Caki2 (cell line): ENCODE measurements at places on chromosomes 13 and 19.

DNA sequence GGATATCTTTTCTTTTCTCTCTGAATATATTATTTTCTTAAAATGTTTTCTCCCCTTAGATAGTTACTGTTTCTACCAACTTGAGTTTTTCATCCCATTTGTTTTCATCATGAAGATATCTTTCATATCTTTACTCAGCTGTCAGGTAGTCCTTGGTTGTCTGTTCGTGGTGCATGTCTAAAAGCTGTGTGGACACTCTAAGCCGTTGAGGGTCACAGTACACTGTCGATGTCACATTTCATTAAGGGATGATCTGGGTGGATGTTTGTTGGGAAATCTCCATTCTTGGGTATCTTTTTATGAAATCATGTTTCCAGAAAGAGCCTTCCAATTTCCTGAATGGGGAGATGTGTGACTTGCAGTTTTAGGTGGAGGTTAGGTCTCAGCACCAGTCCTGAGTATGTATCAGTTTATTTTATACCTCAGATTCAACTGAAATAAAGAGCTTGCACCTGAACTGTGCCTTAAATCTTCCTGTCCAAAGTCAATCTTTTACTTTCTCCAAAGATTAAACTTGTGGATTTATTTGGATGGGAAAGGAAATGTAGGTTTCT, 23.2 kb downstream of the ZMYM2 start:
- DNase-seq: no peak

GRCh38 chr13:68745502-68745901, 1362.1 kb upstream of the ATXN8OS start:
- no peak for DNase-seq

DNA sequence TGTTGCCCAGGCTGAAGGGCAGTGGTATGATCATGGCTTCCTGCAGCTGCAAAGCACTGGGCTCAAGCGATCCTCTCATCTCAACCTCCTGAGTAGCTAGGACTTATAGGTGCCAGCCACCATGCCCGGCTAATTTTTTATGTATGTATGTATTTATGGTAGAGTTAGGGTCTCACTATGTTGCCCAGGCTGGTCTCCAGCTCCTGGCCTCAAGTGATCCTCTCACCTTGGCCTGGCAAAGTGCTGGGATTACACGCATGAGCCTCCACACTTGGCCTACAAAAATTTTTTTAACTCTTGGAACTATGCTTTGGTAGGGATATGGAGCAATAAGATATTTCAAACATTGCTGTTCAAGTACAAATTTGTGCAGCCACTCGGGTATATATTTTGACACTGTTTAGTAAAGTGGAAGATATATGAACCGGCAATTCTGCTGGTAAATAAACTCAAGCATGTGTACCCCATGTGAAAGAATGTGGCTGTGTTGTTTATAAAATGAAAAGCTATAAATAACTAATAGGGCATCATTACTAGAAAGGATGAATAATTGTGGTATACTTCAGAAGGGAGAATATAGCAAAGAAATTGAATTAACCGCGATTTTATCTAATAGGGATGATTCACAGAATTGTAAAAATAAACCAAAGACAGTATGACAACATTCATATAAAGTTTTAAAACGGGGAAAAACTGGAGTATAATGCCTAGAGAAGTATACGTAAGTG, 1.1 kb downstream of the ZNF566 start:
- DNase-seq: no peak

- DNase-seq: no peak
Observed at GRCh38 chr19:46580247-46580646, 20.9 kb upstream of the CALM3 start.

GRCh38 chr19:52963247-52963618, 552 bp upstream of the ZNF816 start:
- DNase-seq: no peak

- DNase-seq: no peak
Observed at GRCh38 chr13:43266936-43267615, 243.7 kb downstream of the DNAJC15 start.

GRCh38 chr13:28204043-28204442, 65.7 kb downstream of the PAN3 start:
- DNase-seq: no peak

GRCh38 chr19:51098365-51099046, 9.7 kb downstream of the CTU1 start:
- no peak for DNase-seq

GRCh38 chr19:51359294-51359693, 6.9 kb downstream of the ETFB start:
- peak; percentile 74 for DNase-seq

DNA sequence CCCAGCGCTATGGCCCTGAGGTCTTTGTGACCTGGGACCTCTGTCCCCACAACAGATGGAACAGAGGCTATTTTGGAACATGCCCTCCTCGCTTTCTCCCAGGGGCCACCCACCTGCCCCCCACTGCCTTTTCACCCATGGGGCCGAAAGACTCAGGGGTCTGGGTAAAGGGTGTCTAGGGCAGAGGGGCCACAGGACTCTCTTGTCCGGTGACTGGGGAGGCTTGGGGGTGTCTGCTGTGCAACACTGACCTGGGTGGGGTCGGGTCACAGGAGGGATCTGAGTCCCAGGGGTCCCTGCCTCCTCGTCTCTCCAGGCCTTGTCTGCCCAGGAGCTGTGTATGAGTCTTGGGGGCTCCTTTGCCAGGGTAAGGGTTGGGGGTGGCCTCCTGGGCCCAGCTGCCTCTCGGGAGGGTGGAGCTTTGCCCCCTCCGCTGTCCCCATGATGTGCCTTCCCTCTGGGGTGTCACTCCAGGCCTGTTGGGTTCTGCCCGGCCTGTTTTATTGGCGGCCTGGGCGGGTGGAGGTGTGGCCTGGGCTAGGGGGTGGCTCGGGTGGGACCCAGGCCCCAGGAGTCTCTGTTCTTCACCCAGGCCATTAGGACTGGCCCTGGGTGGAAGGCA, 2.1 kb downstream of the ARID3A start:
- DNase-seq: no peak

DNA sequence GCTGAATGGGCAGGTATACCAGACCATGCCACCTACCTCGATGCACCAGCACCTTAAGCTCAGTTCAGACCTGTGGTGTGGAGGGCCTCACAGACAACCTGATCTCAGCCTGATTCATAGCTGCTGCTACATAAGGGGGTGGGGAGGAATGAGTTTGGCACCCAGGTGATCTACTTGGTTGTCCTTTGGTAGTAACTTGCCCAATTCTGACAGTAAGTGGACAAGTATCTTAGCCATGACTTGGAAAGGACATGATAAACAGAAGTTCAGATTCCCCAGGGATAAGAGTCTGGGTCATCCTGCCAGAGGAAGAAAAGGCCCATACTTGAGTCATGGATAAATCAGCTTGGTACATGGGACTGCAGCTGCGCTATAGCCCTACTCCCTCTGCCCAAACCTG, 28.4 kb upstream of the SOHLH2 start:
- no peak for DNase-seq

DNA sequence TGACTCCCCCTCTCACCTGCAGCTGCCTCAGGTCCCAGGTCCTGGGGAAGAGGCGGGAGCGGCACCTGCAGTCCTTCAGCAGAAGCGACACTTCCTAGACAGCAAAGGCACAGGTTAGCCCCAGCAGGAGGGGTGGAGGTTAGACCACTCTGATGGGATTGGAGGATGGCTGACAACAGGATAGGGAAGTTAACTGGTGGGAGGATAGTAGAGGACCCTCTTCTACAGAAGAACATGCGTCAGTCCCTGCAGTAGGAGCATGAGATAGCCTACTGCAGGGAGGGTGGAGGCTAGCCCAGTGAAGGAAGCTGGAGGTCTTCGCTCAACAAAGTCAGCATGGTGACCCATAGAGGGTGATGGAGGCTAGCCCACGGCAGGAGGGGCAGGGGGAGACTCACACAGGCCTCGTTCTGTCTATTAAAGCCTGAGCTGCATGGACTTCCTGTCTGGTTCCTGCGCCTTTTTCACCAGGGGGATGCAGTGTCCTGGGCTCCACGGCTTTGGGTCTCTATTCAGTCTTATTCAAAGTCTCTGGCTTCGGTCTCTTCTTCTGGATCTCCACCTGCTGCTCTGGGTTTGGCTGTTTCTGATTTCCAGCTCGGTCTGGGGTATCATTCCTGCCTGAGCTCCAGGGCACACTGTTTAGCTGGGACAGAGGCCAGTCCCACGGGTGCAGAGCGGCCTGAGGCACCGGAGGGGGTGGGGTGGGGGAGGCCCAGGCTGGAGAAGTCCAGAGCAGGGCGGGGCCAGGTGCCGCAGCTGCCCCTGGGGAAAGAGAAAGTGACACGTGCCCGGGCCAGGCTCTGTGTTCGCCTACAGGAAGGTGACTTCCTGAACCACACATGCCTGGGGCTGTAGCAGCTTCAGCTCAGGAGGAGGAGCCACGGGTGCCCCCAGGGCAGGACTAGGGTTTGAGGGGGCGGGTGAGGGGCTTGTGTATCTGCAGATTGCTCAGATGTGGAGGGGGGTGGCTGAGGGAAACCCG, 7.3 kb downstream of the IFNL3 start:
- no peak for DNase-seq

- no peak for DNase-seq
Observed at GRCh38 chr19:850221-850978, 1.7 kb upstream of the ELANE start.

- DNase-seq: no peak
Observed at GRCh38 chr13:77139306-77139705, 112.3 kb upstream of the FBXL3 start.

DNA sequence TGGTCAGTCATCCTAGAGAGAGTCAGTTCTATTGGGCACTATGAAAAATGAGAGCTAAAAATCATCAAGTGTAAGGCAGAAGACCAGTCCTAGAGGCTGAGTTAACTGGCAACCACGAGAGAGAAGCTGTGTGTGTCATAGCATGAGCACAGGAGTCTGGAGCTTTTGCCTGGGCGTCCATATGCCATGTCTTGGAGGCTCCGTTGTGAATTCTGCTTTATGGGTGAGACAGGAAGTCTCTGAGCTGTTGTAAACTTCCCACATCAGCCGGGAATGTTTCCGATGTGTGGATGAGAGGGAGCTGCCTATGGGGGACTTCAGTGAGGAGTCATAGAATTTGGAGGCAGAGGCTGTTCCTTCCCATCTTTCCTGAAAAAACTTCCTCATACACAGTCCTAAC, 120.0 kb downstream of the ITGBL1 start:
- DNase-seq: no peak

DNA sequence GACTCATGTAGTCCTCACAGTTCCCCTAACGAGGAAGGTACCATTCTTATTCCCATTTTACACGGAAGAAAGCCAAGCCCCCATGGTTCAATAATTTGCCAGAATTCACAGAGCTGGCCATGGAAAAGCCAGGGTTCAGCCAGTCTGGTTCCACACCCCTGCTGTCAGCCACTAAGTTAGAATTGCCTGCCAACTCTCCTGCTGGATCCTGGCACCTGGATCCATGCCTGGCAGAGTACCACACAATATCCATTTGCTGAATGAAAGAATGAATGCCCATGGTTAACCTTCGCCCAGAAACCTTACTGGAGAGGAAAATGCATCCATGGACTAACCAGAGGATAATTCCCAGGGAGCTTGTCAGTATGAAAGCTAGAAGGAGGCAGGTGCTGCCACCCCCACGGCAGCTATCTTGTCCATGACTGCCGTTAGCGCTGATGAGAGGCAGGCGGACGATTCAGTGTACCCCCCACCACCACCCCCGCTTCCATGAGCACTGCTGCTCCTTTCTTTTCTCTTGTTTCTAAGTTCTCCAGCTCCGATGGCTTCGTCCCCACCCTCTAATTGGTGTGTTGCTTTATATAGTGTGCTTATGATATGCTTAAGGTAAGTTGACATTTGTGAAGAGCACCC, 114.5 kb downstream of the SLC7A1 start:
- DNase-seq: no peak

GRCh38 chr19:47350630-47351029, 1.5 kb downstream of the DHX34 start:
- DNase-seq: no peak

- DNase-seq: no peak
Observed at GRCh38 chr19:30105727-30106126, 163.7 kb downstream of the URI1 start.

DNA sequence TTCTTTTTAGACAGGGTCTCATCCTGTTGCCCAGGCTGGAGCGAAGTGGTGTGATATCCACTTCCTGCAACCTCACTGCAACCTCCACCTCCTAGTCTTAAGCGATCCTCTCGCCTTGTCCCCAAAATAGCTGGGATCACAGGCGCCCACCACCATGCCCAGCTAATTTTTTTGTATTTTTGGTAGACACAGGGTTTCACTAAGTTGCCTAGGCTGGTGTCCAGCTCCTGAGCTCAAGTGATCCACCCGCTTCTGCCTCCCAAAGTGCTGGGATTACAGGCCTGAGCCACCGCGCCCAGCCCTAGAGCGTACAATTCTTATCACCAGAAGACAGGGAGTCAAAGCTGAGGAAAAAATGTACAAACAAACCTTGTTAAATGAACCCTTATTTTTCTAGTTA, 4.5 kb upstream of the ELOF1 start:
- DNase-seq: no peak

DNA sequence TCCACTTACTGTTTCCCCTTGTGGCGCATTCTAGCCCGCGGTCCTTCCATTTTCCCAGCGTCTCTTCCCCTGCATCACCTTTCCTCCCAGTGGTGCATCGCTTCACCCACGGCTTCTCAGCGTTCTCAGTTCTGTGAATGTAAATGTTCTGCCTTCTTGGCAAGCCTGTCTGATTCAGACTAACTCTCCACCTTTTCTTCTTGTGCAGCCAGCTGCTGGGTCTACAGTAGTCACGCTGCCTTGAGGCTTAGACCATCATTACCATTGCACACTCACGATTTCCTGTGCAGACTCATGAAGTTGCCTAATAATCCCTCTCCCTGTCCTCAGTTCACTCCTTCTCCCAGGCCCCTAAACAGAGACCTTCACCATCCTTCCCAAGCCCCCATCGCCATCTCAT, 75.0 kb downstream of the DHRS12 start:
- DNase-seq: no peak

- DNase-seq: peak; percentile 36
Observed at GRCh38 chr13:19587635-19588300, 26.4 kb upstream of the TPTE2 start.
